ENCODE measurements at places on chromosomes 3 and 15.

- DNase-seq = peak; percentile 86
Measured at GRCh38 chr3:33787328-33788009, 11.0 kb upstream of the PDCD6IP start.

GRCh38 chr3:151895478-151896241, 22.2 kb downstream of the SUCNR1 start:
- no peak for DNase-seq

DNA sequence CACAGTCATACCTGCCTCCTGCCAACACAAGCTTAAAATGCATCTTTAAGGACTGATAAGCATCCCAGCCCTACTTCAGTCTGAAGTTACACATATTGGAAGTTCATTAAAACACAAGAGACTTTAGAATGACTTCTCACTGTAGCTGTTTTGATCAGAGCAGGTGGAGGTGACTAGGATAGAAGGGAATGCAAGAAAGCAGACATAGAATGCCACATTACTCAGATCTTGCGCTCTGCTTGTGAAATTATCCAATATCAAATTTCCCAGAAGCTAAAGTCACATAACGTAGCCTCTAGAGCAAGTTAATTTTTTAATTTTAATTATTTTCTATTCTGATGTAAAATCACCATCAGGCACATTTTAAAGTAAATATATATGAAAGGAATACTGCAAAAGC, 306.5 kb downstream of the PLOD2 start:
- DNase-seq = no peak

GRCh38 chr3:151567477-151567876, 106.6 kb upstream of the IGSF10 start:
- no peak for DNase-seq

DNA sequence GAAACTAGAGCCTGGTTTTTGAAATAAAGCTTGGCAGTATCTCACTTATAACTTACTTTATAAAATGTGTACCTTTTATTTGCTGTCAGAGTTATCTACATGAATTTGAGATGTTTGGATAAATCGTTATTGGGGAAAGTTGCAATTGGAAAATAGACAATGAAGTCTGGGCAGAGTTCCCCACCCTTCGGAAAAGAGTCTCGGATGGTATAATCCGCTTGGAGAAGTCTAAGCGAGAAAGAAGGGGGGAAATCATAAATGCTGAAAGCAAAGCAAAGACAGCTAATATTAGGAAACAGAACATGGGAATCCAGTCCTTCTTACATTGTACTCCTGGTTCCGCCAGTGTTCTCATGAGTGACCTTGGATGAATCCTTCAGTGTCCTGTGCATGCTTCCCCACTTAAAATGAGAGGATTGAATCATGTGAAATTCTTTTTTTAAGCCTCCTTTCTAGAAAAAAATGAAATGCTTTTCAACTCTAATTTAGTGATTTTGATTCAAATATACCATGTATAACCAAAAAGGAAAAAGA, 162.4 kb downstream of the ATG7 start:
- no peak for DNase-seq

- no peak for DNase-seq
Measured at GRCh38 chr3:61575893-61576292, 14.5 kb downstream of the PTPRG start.

DNA sequence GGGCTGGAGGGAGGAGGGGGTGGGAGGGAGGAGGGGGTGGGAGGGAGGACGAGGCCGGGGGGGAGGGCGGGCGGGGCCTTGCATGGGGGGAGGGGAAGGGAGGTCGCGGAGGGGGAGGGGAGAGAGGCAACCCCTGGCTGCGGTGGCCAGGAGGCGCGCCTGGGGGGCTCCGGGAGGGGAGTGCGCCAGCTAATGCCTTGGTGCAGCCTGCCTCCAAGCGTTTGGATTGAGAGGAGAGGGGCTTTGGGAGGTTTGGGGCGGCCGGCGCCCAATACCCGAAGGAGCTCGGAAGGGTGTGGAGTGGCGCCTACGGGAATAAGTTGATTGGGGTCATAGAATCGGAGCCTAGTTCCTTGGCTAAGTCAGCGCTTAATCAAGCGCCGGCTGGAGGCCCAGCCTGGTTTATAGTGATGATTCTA, 557 bp downstream of the TFG start:
- peak; percentile 58 for DNase-seq

GRCh38 chr3:79255292-79255691, 512.5 kb downstream of the ROBO1 start:
- no peak for DNase-seq

- no peak for DNase-seq
Measured at GRCh38 chr3:192931825-192932224, 14.2 kb upstream of the MB21D2 start.

DNA sequence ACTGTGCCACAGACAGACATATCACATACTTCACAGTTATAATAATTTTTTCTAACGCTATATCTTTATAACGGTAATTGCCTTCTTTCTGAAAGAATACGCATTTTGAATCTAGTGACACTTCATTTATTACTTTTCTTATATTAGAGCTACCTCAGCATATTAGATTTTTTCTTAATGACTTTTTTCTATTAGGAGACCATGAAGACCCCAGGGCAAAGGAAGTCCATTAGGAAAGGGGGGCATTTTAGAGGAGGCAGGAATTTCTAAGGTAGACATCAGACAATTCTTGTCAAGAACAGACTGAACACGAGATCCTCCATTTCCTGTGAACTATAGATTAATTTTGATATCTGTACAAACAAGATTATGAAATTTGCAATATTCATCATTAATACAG, 90.5 kb upstream of the NSMCE3 start:
- no peak for DNase-seq

GRCh38 chr3:61715886-61716527, 154.6 kb downstream of the PTPRG start:
- no peak for DNase-seq

- DNase-seq = no peak
Measured at GRCh38 chr15:84749111-84749991, 959 bp downstream of the ZNF592 start.

DNA sequence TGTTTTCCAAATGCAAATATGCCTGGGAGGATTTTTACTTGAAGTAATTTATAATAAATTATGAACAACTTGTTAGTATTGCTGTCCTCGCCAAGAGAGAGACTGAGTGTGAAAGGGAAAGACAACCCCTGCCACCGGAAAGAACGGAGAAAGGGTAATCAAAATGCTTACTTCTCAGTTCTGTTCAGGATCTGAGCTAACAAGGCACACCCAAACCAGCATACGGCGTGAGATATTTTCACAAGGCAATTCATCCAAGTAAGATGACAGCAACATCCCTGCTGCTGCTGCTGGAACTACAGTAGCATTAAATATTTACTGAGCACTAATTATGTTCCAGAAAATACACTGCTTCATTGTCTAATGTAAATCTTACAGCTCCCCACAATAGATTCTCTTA, 96.1 kb downstream of the KBTBD8 start:
- no peak for DNase-seq

DNA sequence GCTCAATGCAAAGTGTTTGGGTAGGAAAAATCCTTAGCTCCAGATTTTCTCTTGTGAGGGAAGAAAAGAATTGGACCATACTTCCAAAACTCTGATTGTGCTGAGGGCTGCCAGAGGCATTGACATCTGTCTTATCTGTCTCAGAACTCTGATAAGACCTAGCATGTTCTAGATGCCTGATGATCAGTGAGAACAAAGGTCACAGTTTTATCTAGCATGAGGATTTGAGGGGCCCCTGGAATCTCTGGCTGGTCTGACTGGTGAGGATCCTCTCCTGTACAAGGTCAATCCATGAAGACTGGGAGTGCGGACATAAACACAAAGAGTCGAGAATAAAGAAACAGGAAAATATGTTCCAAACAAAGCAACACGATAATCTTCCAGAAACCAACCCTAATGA, 40.1 kb downstream of the GPR149 start:
- no peak for DNase-seq

DNA sequence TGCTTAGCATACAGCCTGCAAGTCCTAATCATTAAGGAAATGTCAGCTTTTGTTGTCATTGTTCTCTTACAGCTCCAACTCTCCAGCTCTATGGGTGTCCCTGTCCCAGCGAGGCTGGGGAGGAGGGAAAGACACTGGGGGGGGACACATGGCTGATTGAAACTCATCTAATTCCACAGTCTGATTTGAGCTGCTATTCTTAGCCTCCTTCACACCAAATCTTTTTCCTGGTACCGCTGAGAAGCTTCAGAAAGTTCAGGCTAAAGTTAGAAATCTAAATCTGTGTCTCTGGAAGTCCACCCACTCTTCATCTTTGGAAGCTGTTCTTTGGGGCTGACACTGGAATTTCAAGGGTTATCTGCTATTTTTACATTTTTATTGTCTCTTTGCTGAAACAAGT, 61.3 kb upstream of the RASGRP1 start:
- DNase-seq = no peak

DNA sequence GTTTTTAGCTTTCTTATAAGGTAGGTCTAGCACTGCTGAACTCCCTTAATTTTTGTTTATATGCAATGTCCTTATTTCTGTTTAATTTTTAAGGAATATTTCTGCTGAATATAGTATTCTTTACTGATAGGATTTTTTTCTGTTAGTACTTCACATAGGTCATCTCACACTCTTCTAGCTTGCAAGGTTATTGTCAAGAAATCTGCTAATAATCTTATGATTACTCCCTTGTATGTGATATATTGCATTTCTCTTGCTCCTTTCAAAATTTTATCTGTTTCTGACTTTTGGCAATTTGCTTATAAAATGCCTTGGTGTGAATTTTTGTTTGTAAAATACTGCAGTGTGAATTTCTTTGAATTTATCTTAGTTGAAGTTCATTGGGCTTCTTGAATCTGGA, 298.4 kb downstream of the GAP43 start:
- DNase-seq = no peak

- DNase-seq = no peak
Measured at GRCh38 chr15:73709241-73709640, 25.1 kb downstream of the CD276 start.

DNA sequence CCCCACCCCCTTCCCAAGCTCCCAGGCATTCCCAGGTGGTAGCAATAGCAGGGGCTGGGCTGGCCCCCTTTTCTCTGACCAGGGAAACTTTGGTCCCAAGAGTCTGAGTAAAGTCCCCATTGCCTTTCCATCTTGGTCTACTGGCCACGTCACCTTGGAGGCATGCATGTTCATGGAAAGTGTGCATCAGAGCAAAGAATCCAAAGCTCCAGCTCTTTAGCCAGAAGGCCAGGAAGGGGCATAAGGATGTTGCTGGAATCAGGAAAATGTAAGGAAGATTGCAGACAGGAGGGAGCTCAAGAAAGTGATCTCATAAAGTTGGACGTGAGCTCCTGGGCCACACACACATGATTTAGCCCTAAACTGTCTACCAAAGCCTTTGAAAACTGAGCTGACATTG, 63.6 kb downstream of the KBTBD12 start:
- DNase-seq = no peak

GRCh38 chr15:90062462-90062932, 39.8 kb downstream of the IDH2 start:
- DNase-seq = peak; percentile 12

- DNase-seq = no peak
Measured at GRCh38 chr3:187012609-187013051, 82.3 kb downstream of the ST6GAL1 start.

DNA sequence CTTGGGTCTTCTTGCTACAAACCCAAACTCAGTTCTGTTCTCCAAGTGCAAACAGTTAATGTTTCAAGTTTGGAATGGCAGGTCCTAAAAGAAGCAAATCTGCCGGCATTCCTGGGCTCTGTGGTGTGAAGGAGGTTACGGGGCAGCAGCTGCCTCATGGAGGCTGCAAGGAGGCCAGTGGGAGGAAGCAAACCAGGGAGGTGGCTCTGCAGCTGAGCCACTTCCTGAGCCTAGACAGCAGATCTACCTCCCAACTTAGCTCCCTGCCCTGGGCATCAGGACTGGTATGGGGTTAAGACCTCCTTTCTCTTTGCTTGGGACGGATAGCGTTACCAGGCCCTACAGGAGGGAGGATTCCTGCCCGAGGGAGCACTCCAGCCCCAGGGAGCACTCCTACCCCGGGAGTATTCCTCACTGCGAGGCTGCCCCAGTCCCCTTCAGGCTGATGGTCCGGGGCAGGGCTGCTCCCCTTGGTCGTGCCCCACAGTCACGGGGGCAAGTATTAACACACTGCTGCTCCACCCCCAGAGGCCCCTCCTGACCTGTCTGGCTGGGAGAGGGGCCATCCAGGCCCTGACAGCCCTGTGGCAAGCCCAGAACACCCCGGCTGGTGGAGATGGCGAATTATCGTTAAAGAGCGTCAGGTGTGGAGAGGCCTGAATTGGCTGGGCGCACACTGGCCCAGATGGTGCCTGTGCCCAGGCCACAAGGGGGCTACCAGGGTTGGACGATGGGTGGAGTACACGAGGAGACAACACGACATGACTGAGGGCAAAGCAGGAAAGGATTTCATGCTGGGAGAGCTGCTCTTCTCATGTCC, 129.9 kb downstream of the ATP10A start:
- DNase-seq = no peak

DNA sequence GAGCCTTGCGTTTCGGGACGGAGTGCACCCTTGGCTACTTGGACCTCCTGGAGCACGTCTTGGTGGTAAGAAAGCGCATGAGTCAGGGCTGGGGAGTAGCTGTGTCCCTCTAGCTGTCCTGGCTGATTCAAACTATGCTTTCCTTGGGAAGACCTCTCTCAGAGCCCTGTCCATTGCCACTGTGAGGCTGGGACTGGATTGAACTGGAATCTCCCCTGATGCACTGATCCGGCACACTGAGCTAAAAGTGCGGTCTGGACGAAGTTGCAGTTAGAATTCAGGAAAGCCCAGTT, 232.6 kb upstream of the TPM1 start:
- DNase-seq = no peak

DNA sequence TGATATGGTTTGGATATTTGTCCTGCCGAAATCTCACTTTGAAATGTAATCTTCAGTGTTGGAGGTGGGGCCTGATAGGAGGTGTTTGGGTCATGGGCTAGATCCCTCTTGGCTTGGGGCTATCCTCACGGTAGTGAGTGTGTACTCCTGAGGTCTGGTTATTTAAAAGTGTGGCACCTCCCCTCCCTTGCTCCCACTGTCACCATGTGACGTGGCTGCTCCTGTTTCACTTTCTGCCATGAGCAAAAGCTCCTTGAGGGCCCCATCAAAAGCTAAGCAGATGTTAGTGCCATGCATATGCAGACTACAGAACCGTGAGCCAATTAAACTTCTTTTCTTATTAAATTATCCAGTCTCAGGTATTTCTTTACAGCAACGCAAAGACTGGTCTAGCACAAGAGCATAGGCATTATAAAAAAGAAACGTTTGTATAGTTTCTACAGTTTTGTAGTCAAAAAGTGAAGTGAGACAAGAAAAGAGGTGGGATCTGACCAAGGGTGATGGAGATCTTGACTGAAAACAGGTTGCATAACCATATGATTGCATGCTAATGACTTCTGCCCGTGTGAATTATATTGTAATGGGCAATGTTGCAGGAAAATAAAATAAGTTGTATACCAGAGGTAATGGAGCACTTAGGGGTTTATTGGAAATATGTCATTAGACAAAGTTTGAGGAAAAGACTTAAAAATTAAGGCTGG, 28.5 kb upstream of the CLASP2 start:
- DNase-seq = no peak

DNA sequence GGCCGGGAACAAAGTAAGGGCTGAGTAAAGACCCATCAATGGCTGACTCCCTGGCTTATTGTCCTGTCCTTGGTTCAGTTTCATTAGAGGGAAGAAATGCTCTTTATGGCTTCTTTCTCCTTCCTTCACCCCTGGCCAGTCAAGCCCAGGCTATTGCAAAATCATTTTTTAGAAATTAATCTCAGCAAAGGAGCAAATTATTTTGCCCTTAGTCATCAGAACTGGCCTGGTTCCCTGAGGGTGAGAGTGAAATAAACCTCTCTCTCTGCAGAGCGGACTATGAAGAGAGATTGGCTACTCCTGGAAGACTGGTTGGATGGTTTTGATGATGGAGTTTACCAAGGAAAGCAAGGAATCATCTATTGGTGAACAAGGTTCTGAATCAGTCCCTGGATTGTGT, 52.7 kb upstream of the OXTR start:
- peak; percentile 66 for DNase-seq

Data from foreskin fibroblast (primary cell).